Astrocyte of the hippocampus (primary cell): ENCODE measurements at places on chromosomes 5 and 9.
A peak's percentile ranks its signal among the peaks of the same experiment; 100 is the strongest.

- no peak for DNase-seq
Observed at GRCh38 chr5:160183075-160183474, 46.2 kb upstream of the FABP6 start.

- DNase-seq, result no peak
Observed at GRCh38 chr9:128898382-128898781, 16.4 kb downstream of the LRRC8A start.

DNA sequence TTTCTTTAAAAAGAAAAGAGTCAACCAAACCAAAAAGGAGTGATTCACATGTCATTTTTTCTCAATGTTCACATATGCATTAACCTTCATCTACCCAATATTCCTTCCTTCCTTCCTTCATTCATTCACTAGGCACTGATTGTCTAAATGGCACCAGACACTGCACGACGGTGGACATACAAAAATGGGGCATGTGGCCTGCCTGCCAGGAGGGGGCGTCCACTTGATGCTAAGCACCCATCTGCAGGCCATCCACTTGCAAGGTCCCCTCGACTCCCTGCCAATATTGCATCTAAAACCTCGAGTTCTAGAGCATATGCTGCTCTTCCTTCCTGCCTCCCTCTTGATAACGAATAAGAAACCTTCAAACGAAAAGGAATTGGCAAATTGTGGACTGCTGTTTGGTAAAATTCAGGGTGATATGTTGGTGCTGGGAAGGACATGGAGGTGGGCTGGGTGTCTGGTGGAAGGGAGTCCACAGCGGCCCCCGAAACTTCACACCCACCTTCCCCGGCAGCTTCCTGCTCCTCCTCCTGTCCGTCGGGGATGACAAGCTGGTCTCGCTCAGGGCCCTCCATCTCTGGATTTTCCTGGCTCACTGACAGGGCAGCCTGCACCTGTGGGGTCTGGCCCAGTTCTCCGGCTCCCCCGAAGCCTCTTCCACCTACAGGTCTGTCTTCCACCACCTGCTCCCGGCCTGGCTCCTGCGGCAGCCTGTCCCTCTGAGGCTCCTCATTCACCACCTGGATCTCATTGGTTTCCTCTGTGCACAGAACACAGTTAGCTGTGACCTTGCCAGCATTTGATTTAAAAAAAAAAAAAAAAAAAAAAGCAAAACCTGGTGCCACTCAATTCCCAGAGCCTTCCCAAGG is 64.3 kb downstream of the GOLM1 start:
- DNase-seq, result peak; percentile 60

GRCh38 chr5:108818613-108819272 is 71.0 kb downstream of the FER start:
- DNase-seq, result peak; percentile 12

GRCh38 chr5:170774831-170775230 is 8.7 kb upstream of the GABRP start:
- no peak for DNase-seq

DNA sequence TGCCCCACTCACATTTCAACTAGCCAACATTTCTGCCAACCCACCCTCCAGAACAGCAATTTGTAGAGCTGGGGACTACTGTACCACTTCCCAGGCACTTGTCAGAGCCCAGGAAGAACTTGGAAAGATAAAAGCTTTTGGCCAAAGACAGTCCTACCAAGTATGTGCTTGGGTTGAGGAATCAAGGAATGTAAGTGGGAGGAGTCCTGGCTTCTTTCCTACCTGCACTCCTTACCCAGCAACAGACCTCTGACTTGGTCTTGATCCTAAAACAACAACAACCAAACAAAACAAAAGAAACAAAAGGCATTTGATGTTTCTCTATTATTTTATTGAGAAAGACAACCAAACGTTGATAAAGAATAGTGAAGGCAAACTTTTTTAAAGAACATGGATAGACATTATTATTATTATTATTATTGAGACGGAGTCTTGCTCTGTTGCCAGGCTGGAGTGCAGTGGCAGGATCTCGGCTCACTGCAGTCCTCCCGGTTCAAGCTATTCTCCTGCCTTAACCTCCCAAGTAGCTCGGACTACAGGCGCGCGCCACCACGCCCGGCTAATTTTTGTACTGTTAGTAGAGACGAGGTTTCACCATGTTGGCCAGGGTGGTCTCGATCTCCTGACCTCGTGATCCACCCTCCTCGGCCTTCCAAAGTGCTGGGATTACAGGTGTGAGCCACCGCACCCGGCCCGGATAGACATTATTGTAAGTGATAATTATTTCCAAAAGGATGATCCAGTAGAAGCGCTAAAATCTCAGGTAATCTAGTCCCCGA is 33.5 kb downstream of the ANXA2R start:
- DNase-seq, result peak; percentile 63

DNA sequence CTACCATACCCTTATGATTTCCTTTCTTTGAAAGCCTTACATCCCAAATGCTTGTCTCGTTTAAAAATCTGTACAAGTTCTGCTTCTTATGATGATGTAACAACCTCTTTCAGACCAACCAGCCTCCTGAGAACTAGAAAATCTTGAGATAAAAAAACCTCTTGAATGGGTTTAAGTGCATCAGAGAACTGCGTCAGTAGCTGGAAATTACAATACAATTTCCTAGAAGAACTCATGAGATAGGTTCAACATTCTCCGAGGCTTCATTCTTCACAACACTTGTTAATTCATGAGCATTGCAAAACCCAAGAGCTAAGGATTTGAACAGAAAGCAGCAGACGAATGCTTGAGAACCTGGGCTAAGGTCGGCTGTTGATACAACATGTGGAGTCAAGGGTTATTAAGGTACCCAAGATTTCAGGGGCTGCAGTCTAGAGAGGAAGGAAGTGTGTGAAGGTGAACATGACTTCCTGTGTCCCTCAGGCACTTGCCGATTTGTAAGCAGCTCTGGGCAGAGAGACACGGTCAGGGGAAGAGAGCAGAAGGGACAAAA is 286.0 kb downstream of the ICE1 start:
- no peak for DNase-seq

DNA sequence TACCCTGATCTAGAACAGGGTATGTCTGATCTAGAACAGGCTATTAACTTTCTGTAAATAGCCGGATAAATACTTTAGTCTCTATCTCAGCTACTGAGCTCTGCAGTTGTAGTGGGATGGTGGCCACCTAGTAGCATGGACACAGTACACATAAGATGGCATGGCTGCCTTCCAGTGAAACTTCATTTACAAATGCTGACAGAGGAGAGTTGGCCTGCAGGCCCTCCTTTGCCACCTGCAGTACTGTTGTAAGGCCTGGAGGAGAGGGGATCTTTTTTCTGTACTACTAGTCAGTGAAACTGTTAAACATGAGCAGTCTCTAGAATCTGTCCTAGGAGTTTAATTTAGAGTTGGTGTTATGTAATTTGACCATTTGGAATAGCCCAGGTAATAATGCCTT is 86.0 kb downstream of the TRIO start:
- no peak for DNase-seq

DNA sequence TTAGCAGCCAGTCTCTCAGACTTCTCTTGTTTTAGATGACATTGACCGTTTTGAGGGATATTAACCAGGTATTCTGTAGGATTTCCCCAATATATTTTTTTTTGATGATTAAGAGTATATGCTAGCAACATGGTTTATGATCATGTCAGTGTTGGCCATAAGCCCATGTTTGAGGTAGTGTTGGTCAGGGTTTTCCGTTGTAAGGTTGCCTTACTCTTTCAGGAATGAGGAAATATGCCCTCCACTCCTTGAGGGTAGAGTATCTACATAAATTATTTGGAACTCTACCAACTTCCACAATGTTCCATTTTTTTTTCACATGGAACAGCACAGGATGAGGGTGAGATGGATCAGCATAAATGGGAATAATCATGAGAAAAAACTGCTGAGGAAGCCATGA is 188.4 kb upstream of the PRDM9 start:
- DNase-seq, result no peak

DNA sequence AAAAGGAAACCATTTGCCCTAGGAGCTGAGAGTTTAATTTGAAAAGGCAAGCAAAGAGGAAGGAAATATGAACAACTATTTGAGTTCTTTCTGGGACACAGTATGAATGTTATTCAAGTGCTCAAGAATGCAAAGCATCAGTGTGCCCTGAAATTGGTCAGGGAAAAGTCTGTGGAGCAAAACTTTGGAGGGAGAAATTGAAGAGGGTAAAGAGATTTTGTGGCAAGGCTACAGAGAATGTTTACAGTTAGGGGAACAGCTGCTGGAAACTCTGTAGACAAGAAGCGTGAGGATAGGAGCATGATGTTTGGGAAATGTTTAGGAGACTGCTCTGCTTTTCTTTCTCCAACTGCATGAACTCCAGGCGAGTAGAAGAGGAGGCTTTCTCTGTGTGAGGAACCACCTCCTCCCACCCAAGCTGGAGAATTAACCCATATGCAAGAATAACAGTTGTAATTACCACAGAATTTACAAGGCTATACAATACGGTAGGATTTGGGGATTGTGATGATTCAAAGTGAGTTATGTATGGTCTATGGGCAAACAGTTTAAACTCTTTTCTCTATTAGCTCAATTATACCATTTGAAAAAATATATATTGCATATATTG is 75.4 kb upstream of the IL7R start:
- no peak for DNase-seq

GRCh38 chr5:175550055-175550805 is 71.9 kb downstream of the SFXN1 start:
- peak; percentile 63 for DNase-seq

DNA sequence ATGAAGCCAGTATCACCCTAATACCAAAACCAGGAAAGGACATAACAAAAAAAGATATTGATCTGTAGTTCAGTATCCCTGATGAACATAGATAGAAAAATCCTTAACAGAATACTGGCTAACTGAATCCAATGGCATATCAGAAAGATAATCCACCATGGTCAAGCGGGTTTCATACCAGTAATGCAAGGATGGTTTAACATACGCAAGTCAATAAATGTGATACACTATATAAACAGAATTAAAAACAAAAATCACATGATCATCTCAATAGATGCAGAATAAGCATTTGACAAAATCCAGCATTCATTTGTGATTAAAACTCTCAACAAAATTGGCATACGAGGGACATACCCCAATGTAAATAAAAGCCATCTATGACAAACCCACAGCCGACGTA is 110.9 kb downstream of the AOPEP start:
- no peak for DNase-seq

DNA sequence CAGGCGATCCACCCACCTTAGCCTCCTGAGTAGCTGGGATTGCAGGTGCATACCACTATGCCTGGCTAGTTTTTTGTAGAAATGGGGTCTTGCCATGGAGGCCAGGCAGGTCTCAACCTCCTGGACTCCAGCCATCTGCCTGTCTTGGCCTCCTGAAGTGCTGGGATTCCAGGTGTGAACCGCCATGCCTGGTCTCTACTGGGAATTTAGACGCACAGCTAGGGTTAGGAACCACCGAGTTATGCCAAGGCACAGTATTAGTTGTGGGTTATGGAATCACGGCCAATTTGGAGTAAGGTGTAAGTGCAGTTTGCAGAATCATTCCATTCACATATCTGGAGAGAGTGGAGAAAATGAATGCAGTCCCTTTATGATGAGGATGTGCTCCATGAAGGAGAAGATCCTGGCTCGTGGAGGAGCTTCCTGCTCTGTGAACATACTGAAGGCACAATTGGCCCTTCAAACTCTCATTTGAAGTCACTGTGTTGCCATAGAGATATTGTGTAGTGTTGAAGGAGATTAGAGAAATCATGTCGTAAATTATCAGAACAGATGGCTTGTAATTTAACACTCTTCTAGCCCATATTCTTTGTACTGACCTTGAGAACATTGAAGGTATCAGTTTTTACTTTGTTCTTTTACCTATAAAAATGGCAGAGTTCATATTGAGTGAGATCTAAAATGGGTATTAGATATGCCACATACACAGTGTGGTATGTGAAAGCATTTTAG is 18.8 kb downstream of the TRIO start:
- no peak for DNase-seq
